Calu3 (cell line): ENCODE measurements at places on chromosomes 6 and 20. TPM values are rescaled to one million over a fixed set of nuclear protein-coding genes. Genes with fewer than 3 reads are reported as not detected.

Gene RAB23
- total RNA-seq, result 10.9 and 11.0 TPM in 2 replicates

DNA sequence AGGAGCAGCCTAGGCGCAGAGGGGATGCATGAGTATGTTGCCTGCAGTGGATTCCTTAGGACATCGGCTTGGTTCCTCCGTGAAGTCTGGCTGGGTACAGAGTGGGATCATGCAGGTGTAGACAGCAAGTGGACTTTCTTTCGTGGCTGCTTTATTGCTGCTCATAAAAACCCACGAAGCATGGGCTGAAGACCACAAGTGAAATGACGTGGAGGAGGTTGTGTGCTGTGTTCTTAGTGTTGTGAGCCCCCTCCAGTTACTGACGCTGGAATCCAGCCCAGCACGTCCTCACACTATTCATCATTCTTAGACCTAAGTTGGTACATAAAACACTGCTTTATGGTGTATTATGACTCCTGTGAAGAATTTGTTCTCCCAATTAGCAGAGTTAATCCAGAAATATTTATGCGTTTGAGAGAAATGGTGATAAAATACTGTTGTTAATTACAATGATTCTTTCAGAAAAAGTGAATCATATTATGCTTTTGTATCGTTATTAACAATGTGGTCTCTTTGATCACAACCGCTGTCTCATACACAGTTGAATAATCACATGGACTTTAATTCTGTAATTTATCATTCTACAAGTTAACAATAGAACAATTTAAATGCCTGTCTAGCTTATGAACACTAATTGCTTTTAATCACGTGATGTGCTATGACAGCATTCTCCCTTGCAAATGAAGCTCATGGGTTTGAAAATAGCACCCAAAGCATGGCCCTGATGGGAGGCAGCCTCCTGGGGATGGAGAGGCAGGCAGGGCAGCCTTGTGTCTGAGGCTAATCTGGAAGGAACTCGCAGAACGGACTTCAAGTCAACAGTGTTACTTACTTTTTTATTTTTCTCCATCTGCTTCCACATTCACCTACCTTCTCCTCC is 233.9 kb upstream of the SYNDIG1 start:
- H3K4me1 ChIP-seq, result no peaks in the 10 kb centered on the region
- H3K27me3 ChIP-seq, result no peaks in the 10 kb centered on the region
- H3K27ac ChIP-seq, result no peak overlapping the region
- H3K4me3 ChIP-seq, result no peak overlapping the region

Gene RIN2
- total RNA-seq, result 9.8 and 9.9 TPM in 2 replicates

Gene BMP6
- total RNA-seq, result 0.17 and 0.27 TPM in 2 replicates

GRCh38 chr6:144131248-144131709 is 19.0 kb upstream of the STX11 start:
- H3K36me3 ChIP-seq, result no peaks in the 10 kb centered on the region
- no peak overlapping the region for H3K4me3 ChIP-seq
- DNase-seq, result no peak
- no peak overlapping the region for H3K27ac ChIP-seq

Gene BTNL2
- total RNA-seq, result not detected in 2 replicates

DNA sequence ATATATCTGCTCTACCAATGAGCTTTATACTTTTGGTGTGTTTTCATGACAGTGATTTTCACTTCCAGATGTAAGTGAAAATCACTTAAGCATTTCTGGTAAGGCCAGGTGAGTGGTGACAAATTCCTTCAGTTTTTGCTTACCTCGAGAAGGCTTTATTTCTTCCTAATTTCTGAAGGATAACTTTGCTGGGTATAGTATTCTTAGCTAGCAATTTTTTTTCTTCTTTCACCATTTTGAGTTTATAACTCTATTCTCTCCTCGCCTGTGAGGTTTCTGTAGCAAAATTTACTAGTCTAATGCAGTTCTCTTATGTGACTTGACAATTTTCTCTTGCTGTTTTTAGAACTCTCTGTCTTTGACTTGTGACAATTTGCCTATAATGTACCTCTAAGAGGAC is 7.1 kb downstream of the FHL5 start:
- H3K4me3 ChIP-seq, result no peak overlapping the region
- no peaks in the 10 kb centered on the region for H3K27me3 ChIP-seq
- no peak overlapping the region for H3K27ac ChIP-seq
- no peaks in the 10 kb centered on the region for H3K4me1 ChIP-seq
- H3K36me3 ChIP-seq, result no peaks in the 10 kb centered on the region

Gene KCNK5
- 62.4 and 77.5 TPM in 2 replicates for total RNA-seq

DNA sequence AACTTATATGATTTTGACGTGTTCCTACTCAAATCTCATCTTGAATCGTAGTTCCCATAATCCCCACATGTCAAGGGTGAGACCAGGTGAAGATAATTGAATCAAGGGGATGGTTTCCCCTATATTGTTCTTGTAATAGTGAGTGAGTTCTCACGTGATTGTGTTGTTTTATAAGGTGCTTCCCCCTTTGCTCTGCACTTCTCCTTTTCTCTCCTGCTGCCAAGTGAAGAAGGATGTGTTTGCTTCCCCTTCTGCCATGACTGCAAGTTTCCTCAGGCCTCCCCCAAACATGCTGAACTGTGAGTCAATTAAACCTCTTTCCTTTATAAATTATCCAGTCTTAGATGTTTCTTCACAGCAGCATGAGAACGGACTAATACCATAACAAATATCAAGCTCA is 83.2 kb downstream of the MANEA start:
- no peaks in the 10 kb centered on the region for H3K27me3 ChIP-seq
- no peak for DNase-seq
- no peak overlapping the region for H3K27ac ChIP-seq
- H3K4me1 ChIP-seq, result no peaks in the 10 kb centered on the region
- H3K4me3 ChIP-seq, result no peak overlapping the region
- no peaks in the 10 kb centered on the region for H3K36me3 ChIP-seq

DNA sequence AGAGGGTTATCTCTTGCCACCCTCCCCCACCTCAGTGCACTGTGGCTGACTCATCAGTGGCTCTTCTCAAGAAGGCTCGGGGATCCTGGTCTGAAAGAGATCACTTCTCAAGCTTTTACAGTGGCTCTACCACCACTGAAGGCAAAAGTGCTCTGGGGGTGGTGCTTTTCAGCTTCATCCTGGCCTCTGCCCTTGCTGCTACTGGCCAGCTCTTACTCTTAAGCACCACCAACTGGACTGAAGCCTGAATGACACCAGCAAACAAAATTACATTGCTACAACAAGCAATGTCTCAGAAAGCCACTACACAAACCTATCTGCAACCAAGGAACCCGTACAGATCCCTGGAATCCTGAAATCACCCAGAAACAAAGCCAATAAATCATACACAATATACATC is 402.1 kb downstream of the EPHA7 start:
- no peaks in the 10 kb centered on the region for H3K36me3 ChIP-seq
- H3K27ac ChIP-seq, result no peak overlapping the region
- no peak overlapping the region for H3K4me3 ChIP-seq

DNA sequence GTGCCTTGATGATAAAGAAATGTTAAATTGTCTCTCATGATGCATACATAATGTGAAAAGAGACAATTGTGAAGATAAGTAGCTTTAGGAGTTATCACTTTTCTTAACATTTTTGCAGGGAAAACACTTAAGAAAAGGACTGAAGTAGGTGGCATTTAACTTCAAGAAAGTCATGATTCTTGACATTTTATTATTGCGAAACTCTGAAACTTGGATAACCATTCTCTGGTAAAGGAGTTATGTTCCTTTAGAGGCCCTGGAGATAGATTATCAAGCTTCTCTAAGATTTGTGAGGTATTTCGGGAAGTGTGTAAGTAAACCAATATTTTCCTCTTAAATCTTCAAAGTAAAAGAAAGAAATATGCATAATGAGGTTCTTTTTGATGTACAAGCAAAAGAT is 38.5 kb downstream of the HTR1B start:
- H3K27me3 ChIP-seq, result no peaks in the 10 kb centered on the region
- H3K4me3 ChIP-seq, result no peak overlapping the region
- DNase-seq, result no peak
- no peak overlapping the region for H3K27ac ChIP-seq

DNA sequence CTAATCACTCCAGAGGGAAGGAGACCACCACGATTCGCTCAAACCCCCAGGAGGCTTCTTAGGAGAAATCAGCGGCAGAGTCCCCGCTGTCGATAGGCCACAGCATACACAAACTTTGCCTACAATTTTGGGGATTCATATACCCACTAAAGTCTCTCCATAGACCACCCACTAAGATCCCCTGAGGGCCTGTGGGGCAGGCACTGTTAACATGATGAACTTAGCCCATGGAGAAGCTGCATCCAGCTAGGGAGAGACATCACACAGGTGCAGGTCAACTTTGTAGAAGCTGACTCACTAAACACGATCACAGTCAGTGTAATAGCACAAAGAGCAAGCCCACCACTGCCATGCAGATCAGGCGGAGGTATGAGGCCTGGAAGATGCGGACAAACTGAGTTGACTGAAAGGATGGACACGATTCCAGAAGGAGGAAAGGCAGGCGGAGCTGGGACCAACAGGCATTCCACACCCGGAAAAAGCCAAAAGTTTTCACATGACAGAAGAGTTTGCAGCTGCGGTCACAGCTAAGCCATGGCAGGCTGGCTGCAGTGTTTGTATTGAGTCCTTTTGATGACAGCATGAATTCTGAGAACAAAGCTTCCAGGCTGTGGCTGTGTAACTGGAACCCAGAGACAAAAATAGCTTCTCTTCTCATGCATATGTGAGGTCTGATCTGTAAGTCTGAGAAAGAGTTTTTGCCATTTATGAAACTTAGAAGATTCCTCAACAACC is 75.7 kb upstream of the QKI start:
- no peaks in the 10 kb centered on the region for H3K27me3 ChIP-seq
- H3K4me3 ChIP-seq, result no peak overlapping the region
- H3K36me3 ChIP-seq, result no peaks in the 10 kb centered on the region

Gene CLDN20
- not detected in 2 replicates for total RNA-seq

DNA sequence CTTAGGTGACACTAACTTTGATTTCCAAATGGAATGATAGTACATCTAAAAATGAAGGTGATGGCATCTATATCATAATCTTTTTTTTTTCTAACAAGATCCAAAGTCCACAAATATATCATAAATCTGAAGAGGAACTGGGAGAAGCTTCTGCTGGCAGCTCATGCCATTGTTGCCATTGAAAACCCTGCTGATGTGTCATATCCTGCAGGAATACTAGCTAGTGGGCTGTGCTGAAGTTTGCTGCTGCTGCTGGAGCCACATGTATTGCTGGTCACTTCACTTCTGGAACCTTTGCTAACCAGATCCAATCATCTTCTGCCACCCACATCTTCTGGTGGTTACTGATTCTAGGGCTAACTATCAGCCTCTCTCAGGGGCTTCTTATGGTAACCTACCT is 27.4 kb upstream of the KHDC1 start:
- H3K27me3 ChIP-seq, result no peaks in the 10 kb centered on the region
- no peak overlapping the region for H3K27ac ChIP-seq

DNA sequence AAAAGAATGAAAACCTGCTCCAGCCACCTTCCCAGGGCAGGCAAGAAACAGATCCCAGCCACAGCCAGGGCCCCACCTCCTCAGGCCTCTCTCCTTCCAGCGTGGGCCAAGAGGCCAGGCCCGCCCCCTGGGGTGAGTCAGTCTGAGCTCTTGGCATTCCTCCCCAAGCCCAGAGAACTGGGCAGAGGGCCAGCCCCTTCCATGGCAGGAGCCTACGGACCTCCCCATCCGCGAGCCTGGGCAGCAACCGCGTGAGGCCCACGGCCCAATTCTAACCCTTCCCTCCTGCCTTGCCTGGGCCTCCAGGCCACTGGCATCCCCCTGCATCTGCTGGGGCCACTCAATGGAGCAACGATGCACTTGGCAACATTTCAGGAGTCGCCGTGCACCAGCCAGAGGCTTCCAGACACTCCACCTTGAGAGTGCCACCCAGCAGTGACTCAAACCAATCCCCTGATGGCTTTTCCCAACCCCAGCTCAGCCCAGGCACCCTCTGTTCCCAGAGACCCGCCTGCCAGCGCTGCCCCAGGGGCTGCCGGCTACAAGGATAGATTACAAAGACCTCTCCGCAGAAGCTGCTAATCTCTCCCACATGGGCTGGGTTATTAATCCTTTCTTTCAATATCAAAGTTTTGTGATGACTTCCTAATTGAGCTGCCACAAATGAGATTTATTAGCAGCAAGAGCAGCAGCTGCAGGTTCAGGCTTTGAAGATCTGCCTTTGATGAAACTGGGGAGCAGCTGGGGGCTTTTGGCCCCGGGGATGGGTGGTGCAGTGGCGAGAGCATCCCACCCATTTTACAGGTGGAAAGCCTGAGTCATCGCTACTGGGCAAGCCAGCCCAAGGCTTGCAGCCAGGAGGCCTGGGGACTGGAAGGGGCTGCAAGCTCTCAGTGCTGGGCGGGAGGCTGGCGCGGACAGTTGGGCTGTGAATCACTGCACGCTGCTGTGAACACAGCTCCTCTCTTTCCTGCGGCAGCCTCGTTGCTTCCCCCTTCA is 85.7 kb downstream of the NFATC2 start:
- H3K27me3 ChIP-seq, result no peaks in the 10 kb centered on the region
- H3K27ac ChIP-seq, result peak overlapping the region; percentile 64
- peaks cover 13% of the 10 kb centered on the region for H3K4me1 ChIP-seq
- H3K36me3 ChIP-seq, result peaks cover 16% of the 10 kb centered on the region

Gene DNPH1
- 82.6 and 86.8 TPM in 2 replicates for total RNA-seq

GRCh38 chr6:76788155-76788554 is 675.1 kb downstream of the HTR1B start:
- H3K4me3 ChIP-seq, result no peak overlapping the region
- no peaks in the 10 kb centered on the region for H3K36me3 ChIP-seq
- no peak for DNase-seq
- H3K27me3 ChIP-seq, result no peaks in the 10 kb centered on the region
- peaks cover 11% of the 10 kb centered on the region for H3K4me1 ChIP-seq
